ENCODE measurements at places on chromosomes 5 and 9.

DNA sequence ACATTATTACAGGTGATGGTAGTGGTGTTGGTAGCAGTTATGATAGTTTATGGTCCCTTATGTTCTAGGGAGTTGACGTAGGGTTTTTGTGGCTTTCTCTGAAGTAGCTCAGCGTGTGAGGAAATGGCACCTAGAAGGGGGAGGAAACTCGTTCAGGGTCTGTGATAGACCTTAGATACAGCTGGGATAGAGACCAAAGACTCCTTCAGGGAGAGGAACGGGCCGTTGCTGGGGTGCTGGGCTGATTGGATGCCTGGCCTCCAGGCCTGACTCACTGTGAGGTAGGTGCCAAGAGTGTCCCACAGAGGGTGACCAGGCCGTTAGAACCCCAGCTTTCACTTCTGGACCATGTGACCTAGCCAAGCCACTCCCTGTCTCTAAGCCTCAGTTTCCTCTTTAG, 96.6 kb downstream of the DAB2IP start:
- no peak for DNase-seq

GRCh38 chr5:137629646-137630045, 106.2 kb downstream of the KLHL3 start:
- DNase-seq: no peak

DNA sequence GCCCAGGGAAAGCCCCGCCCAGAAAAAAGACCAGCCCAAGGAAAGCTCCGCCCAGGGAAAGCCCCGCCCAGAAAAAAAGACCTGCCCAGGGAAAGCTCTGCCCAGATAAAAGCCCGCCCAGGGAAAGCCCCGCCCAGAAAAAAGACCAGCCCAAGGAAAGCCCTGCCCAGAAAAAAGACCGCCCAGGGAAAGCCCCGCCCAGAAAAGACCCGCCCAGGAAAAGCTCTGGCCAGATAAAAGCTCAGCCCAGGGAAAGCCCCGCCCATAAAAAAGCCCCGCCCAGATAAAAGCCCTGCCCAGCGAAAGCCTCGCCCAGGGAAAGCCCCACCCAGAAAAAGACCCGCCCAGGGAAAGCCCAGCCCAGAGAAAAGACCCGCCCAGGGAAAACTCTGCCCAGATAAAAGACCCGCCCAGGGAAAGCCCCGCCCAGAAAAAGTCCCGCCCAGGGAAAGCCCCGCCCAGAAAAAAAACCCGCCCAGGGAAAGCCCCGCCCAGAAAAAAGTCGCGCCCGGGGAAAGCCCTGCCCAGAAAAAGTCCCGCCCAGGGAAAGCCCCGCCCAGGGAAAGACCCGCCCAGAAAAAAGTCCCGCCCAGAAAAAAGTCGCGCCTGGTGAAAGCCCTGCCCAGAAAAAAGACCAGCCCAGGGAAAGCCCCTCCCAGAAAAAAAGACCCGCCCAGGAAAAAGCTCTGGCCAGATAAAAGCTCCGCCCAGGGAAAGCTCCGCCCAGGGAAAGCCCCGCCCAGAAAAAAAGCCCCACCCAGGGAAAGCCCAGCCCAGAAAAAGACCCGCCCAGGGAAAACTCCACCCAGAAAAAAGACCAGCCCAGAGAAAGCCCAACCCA, 11.9 kb downstream of the GRIN1 start:
- peak; percentile 32 for DNase-seq

GRCh38 chr5:174524351-174524750, 200.0 kb upstream of the MSX2 start:
- DNase-seq: no peak

GRCh38 chr5:93874080-93874479, 132.7 kb upstream of the POU5F2 start:
- DNase-seq: no peak

GRCh38 chr9:4666042-4666699, at the start of gene SPATA6L:
SPATA6L (minus strand) TSS chr9:4666480; CDS start chr9:4666250, 230 bp downstream.
- DNase-seq: peak; percentile 11

All from activated T-cell treated with anti-CD3 and anti-CD28 coated beads, Interleukin-2, amount 50 U/mL, for 4 hours (primary cell).